ENCODE measurements at places on chromosomes 7 and 10.

GRCh38 chr7:73423519-73424488, 9.8 kb upstream of the FZD9 start:
- DNase-seq, result no peak

DNA sequence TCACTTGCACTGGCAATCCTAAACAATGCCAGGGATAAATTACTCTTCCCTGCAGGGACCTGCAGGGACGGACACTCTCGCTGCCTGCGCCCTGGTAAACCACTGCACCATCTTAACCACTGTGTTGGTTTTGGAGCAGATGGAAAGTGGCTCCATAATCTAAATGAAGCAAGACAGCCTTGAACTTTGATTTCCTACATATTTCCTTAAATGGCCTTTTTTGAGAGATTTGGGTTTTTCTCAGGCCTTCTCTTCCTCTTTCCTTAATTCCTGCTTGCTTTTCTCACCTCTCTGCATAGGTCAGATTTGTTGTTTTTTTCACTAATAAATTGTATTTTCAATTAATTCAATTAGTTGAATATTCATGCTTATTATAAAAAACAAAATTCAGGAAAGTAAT, 2.8 kb downstream of the PILRA start:
- DNase-seq, result no peak

DNA sequence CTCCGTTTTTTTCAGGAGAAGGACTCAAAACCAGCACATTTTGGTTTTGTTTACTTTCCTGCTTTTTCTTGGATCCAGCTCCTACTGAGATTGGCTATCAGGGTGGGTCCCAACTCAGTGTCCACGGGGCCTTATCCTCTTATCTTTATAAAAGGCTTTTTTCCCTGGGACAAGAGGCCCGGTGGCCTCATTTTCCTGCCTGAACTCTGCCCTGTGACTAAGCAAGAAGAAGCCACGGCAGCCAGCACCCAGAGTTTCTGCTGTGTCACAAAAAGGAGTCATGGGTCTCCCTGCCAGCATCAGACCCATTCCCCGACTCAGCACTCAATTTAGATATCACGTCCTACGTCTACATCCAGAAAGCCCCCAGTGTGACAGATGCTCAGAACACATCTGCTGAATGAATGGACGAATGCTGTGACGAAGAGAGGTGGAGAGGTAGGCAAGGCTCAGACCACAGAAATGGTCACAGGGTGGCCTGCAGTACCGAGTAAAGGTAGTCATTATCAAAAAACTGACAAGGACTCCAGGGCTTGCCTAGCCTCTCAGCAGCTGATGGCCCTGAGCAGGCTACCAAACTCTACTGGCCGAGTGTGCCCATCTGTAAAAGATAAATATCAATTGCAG, 16.7 kb downstream of the DLG5 start:
- no peak for DNase-seq

DNA sequence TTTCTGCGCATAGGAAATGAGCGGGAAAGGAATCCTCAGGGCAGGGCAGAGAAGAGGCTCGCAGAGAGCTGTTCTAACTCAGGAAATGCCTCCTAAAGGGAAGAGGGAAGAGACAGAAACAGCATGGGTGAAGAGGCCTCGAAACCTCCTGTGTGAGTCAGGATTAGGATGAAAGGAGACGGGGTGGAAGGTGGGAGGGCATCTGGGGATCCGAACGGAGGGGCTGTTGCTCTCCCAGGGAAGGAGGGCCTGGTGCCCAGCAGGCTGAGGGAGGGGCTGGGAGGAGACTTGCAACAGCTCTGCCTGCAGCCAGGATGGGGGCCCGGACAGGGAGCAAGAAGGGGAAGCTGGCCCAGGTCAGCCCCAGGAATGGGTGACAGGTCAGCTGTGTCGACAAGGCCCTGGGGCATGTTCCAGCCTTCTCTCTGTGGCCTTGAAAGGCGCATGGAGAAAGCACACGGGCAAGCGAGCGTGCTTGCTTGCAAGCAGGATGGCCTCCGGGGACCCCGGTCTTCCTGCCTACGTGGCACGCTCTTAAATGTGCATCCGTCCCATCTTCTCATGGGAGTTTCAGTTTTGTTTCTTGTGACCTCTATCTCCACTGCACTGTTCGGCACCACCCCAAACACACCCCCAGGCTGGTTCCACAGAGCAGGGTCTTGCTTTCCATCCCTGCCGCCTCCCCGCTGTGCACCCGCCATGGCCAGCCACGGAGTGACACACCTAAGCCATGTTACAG, 63.5 kb downstream of the HIPK2 start:
- DNase-seq, result no peak

DNA sequence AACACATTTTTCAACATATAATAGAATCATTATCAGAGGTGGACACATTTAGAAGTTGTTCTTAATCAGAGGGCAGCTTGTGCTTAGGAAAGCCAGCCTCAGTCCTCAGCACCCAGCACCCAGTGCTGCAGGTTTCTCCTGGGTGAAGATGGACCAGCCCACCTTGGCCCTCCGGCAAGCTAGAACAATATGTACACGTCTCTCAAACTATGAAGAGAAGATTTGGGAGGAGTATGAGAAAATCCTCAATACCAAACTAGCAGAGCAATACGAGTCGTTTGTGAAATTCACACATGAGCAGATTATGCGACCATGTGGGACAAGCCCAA, 13.5 kb upstream of the RALA start:
- DNase-seq, result no peak

- DNase-seq, result no peak
Measured at GRCh38 chr10:100970914-100971811, 1.9 kb downstream of the SEMA4G start.

- DNase-seq, result no peak
Measured at GRCh38 chr10:43076311-43076875, 476 bp upstream of the RET start.

GRCh38 chr10:7365027-7365745, 45.6 kb downstream of the SFMBT2 start:
- no peak for DNase-seq

DNA sequence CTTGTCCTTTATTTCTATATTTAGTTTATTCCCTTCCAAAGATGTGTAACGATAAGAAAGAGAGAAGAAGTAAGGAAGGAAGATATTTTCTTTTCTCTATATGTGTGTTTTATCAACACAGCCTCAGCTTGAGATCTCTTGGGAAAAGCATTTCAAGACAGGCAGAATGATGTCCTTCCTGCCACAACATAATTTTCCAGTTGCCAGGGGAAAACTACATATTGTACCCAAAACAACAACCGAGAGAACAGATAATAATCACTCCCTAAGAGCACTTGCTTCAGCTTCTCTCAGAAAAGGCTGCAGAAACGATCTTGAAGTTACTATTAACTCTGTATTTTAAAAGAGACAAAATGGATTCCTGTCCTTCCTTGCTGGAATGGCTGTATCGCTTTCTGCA, 151.4 kb upstream of the ITGB1 start:
- peak; percentile 40 for DNase-seq

DNA sequence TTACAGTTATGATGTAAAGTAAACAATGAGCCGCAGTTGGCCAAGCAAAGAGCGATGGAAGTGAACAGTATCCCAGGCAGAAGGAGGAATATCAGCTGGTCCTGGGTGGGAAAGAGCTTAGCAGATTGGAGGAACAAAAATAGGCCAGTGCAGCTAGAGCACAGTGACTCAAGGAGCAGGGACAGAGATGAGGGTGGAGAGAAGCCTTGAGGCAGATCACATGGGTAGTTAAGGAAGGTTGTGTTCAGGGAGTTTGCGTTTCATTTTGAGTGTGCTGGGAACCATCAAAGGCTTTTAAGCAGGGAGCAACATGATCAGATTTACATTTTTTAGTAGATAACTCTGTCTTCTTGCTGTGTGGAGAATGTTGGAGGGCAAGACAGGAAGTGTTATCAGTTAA, 113.6 kb downstream of the OAT start:
- no peak for DNase-seq

DNA sequence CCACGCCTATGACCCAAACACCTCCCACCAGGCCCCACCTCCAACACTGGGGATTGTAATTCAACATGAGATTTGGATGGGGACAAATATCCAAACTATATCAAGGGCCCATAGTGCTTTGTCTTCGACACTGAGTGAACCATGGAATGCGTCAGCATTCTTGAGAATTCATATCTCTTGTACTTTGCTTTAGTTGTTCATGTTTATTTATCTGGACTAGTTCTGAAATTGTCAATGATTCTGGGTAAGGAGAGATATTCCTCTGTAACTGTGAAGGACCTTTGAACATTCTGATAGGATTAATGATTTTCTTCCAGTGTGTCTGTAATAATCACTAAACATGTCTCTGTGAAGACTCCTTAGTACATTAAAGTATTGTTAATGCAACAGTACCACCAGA, 374.8 kb downstream of the LRMDA start:
- DNase-seq, result no peak

DNA sequence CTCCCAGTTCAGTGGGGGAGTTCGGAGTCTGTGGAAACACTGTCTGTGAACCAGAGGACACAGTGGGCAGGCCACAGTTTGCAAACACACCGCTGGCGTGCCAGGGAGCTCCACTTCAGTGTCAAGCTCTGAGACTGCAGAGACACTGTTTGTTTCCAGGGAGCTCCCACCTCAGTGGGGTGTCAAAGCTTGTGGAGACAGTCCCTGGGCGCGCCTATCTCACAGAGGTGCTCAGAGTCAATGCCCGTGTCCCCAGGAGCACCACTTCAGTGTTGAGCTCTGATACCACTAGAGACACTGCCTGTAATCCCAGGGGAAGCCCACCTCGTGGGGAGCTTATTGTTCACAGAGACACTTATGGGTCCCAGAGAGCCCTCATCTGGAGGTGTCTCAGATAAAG, 4.3 kb downstream of the MYO1G start:
- no peak for DNase-seq

- no peak for DNase-seq
Measured at GRCh38 chr7:130966246-130967009, 232.4 kb upstream of the KLF14 start.

GRCh38 chr10:76091926-76092325, 660.5 kb downstream of the LRMDA start:
- no peak for DNase-seq

- no peak for DNase-seq
Measured at GRCh38 chr10:50480054-50481007, 143.4 kb downstream of the SGMS1 start.

- no peak for DNase-seq
Measured at GRCh38 chr7:38862666-38863065, 46.3 kb downstream of the VPS41 start.

GRCh38 chr7:491292-491957, 28.2 kb downstream of the PDGFA start:
- no peak for DNase-seq

DNA sequence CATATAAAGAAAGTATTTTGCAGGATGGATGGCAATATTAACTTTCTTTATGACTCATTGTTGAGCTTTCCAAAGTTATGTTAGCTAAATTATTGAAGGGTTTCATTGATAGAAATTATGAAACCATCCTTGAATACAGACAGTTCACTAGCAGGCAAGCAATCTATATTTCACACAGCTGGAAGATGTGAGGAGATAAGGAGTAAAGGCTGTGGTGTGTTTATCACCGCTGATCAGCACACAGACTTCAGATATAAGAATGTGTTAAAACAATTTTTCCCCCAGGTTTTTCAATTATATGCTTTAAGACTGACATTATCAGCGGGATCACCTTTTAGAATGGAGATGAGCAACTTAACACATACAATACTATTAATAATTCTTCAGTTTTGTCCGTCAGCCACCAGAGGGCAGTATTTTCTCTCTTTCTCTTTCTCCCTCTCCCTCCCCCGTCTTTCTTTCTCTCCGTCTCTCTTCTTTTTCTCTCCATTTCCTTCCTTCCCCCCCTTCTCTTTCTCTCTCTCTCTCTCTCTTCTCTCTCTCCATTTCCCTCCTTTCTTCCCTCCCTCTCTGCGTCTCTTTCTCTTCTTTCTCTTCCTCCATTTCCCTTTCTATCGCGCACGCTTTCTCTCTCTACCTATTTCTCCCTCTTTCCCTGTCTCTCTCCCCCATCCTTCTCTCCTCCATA, 62.9 kb upstream of the FAM171A1 start:
- peak; percentile 57 for DNase-seq

- DNase-seq, result no peak
Measured at GRCh38 chr10:12978891-12979290, 22.6 kb downstream of the CCDC3 start.

DNA sequence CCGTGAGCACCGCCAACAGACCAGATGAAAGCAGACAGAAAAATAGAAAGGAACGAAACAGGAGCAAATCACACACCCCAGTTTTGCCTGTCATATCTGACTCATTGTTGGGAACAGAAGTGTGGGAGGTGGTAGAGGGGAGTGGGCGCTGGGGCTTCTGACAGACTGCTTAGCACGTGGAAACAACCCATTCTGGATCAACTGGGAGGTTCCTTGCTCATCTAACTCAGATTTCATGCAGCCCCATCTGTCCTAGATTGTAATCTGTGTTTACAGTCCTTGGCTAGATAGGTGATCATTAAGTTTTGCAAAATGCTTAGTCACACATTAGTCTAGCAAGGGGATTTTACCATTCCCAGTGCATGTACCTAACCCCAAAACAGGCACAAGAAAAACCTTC, 154.1 kb downstream of the NRP1 start:
- DNase-seq, result no peak

- no peak for DNase-seq
Measured at GRCh38 chr7:53541475-53541874, 506.0 kb downstream of the POM121L12 start.

- DNase-seq, result no peak
Measured at GRCh38 chr10:64708884-64709681, 1187.9 kb downstream of the REEP3 start.

- DNase-seq, result no peak
Measured at GRCh38 chr7:14218338-14218737, 228.9 kb upstream of the ETV1 start.

DNA sequence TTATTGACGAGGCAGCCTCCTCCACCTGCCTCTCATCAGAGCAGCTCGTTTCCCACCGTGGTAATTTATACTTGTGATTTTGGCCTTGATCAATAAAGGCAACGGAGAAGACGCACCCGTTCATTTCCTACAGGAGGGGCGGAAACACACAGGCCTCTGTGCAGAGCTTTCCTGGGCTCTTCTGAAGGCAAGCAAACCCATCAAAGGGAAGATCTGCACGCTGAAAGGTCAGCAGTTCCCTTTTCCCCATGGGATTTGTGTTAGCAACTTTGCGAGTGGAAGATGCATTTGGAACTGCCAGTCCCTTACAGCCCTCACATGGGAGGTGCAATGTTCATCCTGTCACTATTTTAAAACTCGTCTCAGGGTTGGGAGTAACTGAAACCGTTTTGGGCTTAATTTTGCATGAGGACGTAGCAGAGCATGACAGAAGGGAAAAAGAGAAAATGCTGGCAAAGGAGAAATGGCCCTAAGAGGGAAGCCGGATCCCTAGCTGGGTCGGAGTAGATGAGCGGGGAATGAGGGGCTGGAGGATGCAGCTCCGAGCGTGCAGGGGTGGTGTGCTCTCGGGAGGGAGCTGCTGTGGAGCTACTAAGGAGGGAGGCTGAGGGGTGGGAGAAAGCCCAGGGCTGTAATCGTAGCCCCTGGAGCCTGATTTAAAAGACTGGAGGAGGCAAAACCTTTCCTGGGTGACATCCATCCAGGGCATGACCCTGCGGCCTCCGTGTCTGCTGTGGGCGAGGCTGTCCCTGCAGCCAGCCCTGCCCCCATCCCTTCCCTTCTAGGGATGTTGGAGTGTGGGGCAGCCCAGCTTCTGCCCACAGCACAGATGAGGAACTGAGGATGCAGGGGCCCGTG, 111.1 kb upstream of the FAM20C start:
- no peak for DNase-seq

All from CD4-positive, alpha-beta T cell treated with Interleukin-17A for 1 hour (primary cell).